ENCODE measurements at places on chromosomes 12 and 14.

- no peak for DNase-seq
Observed at GRCh38 chr12:12986775-12987331, 13.2 kb downstream of the HEBP1 start.

DNA sequence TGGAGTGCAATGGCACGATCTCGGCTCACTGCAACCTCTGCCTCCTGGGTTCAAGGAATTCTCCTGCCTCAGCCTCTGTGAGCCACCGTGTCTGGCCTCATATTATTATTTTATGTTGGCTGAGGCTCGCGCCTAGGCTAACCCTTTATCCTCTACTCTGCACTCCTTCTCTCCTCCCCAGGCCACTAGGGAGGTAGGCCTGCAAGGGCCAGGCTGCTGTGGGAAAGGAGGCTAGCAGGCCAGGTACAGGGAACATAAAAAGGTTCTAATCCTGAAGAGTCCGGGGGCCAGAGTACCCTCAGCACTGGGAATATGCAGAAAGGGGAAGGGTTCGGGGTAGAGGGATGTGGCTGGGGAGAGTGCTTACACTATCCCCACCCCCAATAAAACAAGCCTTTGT is 14.9 kb downstream of the PKP2 start:
- no peak for DNase-seq

DNA sequence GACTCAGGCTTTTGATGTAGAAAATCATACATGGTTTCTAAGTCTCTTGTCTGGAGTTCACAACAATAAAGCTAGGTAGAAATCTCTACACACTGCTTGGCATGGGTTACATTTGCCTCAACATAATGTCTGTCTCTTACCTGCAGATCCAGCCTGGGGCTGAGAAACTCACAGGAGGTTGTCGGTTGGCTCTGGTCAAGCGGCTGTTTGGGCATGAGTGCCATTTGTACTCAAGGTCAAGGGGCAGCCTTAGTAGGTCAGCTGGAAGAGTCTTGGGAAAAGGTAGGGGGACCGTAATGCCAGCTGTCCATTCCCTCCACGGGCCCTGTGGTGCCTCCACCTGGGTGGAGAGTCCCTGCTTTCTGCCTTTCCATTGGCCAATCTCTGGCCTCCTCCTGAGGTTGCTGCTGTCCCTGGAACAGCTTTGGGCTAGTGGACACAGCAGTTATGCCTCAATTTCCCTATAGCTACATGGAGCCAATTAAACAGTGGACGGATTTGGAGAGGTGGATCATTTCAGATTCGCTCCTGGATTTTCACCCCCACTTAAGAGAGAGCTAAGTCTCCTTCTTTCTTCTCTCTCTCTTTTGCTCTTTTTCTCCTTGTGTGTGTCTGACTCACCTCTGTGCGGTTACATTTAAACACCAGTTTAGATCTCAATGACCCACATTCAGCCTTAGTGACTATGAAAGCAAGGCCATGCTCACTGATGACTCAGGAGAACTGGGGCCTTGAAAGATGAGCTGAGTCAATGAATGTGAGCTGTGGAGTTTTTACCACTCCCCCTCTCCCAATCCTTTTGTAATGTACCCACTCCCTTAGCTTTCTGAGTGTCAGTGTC is 132.8 kb upstream of the HIF1A start:
- DNase-seq = peak; percentile 23

GRCh38 chr12:124588751-124589267 is 21.4 kb upstream of the NCOR2 start:
- peak; percentile 30 for DNase-seq

- no peak for DNase-seq
Observed at GRCh38 chr12:100437038-100437841, 36.4 kb upstream of the NR1H4 start.

DNA sequence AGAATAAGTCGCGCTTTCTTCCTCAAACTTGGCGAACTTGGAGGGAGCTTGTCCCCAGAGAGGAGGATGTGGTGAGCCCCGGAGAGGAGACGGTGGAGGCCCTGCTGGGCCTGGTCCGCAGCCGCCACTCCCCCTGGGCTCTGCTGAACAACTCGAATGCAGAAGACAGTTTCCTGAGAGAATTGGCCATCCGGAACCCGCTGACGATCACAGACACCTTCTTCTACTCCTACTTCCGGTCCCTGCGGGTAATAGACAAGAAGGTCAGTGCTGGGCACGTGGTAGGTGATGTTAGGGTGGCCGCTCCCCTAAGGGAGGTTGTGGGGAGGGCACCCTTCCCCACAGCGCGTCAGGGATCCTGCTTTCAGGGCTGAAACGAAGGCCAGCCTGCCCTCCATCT is 1.6 kb downstream of the LRRC43 start:
- DNase-seq = no peak

- DNase-seq = no peak
Observed at GRCh38 chr12:128660532-128661225, 163.1 kb downstream of the SLC15A4 start.

GRCh38 chr12:108609537-108610335 is 11.9 kb upstream of the TMEM119 start:
- DNase-seq = no peak

- no peak for DNase-seq
Observed at GRCh38 chr12:86134561-86134960, 121.6 kb downstream of the MGAT4C start.

DNA sequence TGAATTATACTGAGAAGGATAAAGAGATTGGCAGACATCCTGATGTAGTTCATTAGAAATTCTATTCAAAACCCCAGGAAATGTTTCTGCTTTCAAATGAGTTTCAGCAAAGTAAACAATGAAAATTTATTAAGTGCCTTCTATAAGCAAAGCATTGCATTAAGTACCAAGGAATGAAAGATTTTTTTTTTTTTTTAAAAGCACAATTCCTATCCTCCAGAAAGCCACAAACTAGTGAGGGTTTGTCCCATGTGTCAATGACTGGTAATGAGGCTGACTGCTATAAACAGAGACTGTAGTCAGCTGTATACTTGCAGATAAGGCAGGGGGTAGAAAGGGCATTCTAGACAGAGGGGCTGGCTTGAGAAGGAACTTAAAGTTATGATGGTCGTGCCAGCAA is 6.7 kb downstream of the ANO4 start:
- no peak for DNase-seq

- DNase-seq = peak; percentile 39
Observed at GRCh38 chr12:19482551-19483109, 43.3 kb downstream of the AEBP2 start.

DNA sequence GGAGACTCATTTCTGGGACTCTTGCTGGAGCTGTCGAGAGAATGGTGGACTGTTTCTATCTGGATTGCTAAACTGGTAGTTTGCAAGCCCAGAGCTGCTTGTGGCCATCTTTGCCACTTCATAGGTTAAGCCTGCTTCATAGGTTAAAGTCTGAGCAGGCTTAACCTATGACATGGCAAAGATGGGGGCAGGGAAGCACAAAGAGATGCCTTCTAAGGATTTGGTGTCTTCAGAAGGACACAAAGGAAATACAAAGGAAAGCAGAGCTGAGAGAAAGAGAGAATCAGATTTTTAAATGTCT is 78.4 kb upstream of the MAX start:
- DNase-seq = no peak

GRCh38 chr14:40368314-40368713 is 936.1 kb upstream of the FBXO33 start:
- no peak for DNase-seq

- no peak for DNase-seq
Observed at GRCh38 chr12:22310275-22310674, 24.2 kb downstream of the ST8SIA1 start.

- DNase-seq = no peak
Observed at GRCh38 chr12:102356690-102357089, 123.7 kb downstream of the IGF1 start.

GRCh38 chr14:68574906-68575305 is 218.0 kb downstream of the ZFP36L1 start:
- DNase-seq = no peak

DNA sequence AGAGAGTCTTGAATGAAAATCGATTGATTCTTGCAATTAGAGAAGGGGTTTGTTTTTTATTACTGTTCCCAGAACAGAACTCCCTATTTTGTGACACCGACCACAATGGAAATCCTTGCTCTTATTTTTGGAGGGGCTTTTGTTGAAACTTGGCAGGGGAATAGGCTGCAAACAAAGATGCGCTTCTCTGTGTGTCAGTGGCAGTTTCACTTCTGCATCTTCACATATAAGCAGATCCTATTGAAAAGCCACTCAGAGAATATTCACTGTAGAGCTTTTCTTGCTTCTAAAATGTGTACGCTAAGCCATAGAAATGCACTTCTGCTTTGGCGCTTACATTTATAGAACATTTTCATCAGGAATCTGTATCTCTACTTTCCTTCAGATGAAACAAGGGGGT is 1822.4 kb upstream of the SEL1L start:
- no peak for DNase-seq

DNA sequence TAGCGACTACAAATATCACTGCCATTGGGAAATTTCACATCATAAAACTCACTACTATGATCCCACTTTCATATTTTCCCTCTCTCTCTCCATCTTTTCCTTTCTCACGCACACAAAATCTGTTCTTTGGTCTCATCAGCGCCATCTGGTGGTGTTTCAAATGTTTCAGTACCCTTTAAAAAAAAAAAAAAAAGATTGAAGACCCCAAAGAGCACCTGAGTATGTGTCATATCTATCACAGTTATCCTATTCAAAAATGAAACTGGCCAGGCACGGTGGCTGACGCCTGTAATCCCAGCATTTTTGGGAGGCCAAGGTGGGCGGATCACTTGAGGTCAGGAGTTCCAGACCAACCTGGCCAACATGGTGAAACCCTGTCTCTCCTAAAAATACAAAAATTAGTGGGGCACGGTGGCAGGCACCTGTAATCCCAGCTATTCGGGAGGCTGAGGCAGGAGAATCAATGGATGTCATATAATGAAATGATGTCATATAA is 72.4 kb downstream of the TTC9 start:
- peak; percentile 25 for DNase-seq

DNA sequence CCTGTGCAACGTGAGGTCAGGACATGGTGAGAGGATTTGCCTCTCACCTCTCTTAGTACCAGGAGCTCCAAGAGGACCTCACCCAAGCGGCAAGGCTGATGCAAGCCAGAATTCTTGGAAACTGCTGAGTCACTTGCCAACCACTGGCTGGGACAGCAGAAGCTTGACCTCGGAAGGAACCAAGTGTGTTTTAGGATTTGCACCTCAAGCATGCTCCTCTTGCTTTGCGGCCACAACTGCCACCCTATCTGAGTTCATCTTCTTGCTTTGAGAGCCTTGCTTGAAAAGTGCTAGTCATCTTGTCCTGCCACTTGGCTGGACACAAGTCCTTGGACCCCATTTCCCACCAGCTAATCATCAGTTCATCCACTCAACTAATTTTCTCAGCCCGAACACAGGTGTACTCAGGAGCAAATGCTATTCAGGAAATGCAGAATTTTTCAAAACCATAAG is 195.8 kb downstream of the SLC25A21 start:
- no peak for DNase-seq

DNA sequence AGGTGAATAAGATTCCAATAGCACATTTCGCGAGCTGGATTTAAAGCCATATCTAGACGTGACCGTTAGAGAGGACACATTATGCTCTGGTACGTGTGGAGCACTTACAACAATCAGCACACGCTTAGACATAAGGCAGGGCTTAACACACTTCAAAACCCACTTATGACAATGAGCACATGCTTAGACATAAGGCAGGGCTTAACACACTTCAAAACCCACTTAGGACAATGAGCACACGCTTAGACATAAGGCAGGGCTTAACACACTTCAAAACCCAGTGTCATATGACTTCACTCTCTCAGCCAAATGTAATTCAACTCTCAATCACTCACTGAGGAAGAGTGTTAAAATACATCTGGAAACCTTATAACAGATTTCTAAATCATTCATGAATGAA is 11.2 kb upstream of the PLD4 start:
- DNase-seq = no peak

GRCh38 chr12:52903855-52904508 is 894 bp downstream of the KRT8 start:
- peak; percentile 38 for DNase-seq

- no peak for DNase-seq
Observed at GRCh38 chr12:122659579-122659978, 43.6 kb downstream of the HCAR2 start.

- no peak for DNase-seq
Observed at GRCh38 chr14:103155010-103155409, 31.7 kb downstream of the TNFAIP2 start.

GRCh38 chr12:11856971-11857370 is 207.5 kb downstream of the ETV6 start:
- no peak for DNase-seq

DNA sequence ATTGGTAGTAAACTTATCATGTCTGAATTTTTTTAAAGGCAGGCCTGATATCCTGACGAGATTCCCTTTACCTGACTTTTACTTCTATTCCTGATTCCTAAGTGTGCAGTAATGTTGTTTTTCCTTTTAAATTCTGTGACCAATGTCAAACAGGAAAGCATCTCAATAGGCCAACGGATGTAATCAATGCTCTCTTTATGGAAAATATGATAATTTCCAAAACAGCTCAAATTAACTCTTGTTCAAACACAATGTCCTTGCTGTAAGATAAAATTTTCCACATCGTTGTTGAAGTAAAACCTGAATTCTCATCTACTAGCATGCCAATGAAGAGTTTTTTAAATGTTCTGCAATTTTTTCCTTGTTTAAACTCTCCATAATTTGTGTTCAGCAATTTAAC is 8.0 kb upstream of the TAS2R31 start:
- no peak for DNase-seq

- DNase-seq = peak; percentile 71
Observed at GRCh38 chr12:49092086-49092815, 2.4 kb downstream of the DHH start.
